Stimulated activated CD8-positive, alpha-beta memory T cell treated with anti-CD3 and anti-CD28 coated beads, Interleukin-4, amount 100 ng/mL, for 1 hour (primary cell): ENCODE measurements at places on chromosomes 2 and 18.

DNA sequence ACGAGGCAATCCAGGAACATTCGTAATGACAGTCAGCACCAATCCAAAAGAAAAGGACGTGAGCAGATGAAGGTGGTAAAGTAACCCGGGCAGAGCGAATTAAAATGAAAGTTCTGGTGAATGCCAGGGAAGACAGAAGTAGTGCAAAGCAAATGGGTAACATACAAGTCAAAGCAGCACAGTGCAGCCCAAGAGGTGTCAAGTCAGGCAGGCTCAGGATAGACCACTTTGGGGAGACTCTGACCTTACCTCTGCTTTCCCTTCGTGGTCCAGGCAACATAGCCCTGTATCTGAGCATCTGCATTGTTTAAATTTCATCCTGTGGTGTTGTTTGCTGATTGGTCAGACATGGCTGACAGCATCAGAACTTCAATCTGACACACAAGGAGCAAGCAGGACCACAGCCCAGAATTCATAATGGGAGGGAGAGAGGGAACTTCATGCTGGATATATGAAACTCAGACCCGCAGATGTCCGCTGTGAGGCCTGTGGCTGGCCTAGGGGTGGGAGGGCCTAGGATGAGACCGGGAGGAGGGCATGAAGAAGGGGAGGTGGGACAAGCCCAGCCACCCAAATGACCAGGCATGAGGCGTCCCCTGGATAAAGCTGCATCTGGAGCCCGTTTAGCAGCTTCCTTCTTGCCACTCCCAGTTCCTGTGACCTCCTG, 285.7 kb downstream of the TCF4 start:
- DNase-seq: no peak

DNA sequence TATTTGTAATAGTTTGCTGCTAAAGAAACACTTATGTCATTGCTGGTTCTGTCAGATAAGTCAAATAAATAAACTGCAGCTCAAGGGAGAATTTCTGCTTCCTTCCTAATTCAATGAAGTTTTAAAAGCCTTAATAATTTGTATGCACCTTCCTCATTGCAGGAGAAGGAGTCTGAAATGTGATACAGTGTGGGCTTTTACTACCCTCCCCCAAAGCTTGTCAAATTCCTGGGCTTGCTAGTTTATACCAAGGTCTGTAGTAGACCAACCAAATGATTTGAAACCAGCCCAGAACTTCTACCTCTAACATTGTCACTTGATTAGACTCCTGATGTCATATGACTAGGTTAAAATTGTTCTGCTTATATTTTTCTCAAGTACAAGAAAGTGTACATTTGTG, 131.8 kb downstream of the DTNA start:
- no peak for DNase-seq

DNA sequence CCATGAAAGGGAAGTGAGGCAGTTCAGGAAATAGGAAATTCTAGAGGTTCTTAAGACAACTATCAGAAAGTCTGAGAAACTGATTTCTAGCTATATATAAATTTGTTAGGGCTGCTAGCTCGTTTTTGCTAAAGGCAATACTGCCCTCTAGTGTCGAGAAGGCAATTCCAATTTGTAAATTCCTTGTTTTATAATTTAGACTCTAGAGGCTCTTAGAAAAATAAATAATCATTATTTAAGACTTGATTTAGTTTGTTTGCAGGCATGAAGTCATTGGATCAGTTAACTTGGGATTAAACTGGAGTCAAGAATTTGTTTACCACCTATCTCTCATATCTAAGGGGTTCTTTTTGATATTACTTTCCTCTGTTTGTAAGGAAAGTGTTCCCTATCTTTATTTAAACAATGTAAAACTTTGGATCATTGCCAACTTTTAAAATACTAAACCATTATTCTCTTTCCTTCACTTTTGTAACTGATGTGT, 66.2 kb downstream of the ACVR2A start:
- DNase-seq: no peak

DNA sequence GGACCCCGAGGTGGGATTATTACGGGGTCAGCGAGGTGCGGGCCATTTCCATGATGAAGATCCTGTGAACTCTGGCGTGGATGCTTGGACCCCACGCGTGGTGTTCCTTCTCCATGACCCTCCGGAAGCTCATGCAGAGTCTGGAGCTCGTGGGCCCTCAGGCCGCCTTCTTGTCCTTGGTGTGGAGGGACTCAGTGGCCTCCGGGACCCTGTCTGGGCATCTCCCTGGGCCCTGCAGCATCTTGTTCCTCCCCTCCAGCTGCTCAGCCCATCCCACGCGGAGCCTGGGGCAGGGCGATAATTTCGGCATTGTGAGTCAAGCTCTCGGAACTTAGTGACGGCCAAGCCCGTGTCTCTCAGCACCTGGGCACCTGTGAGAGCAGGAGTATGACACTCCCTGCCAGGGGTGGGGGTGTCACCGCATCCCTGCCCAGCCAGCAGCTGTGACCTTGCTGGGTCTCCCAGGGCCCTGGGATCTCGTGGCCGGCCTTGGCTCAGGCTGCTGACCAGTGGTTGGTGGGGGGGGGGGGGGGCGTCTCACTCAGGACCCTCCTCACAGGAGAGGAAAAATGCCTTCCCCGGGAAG, 24.6 kb downstream of the RTP5 start:
- DNase-seq: no peak

DNA sequence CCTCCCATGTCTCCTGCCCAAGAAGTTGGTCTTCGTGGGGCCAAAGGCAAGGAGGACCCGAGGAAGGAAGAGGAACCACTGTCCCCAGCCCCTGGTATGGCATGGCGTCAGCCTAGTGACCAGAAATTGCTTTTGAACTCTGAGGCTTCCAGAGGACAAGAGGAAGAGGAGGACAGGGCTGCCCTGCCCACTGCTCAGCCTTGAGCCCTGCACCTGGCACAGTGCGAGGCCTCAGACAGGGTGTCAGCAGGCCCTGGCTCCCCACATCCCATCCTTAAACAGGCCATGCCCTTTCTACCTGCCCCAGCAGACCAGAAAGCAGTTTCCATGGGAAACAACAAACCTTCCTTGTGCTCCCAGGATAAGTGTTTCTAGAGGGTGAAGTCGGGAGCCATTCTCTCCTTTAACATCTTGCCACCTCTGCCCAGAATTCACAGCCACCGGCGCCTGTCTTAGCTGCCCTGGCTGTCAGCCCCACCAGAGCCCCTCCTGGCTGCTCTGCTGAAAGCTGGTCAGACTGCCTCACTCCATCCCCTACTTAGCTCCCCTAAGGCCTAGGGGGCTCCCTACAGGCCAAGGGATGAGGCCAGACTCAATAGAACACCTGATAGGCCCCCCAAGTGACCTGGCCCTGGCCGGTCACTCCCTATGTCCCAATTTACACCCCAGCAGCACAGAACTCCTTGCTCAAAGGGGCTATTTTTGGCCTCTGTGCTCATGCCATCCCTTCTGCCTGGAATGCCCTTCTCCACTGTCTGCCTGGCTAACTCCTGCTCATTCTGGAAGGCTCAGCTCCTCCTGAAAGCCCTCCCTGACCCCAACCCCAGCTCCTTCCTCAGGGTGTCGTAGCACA, 20.6 kb downstream of the ATOH8 start:
- DNase-seq: no peak

DNA sequence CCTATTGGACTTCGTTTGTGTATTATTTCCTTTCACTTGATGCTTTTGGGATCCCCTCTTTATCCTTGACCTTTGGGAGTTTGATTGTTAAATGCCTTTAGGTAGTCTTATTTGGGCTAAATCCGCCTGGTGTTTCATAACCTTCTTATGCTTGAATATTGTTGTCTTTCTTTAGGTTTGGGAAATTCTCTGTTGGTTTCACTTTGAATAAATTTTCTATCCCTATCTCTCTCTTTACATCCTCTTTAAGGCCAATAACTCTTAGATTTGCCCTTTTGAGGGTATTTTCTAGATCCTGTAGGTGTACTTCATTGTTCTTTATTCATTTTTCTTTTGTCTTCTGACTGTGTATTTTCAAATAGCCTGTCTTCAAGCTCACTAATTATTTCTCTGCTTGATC, 354.7 kb downstream of the PARD3B start:
- no peak for DNase-seq

GRCh38 chr2:200843993-200844948, 20.2 kb downstream of the CLK1 start:
- no peak for DNase-seq

DNA sequence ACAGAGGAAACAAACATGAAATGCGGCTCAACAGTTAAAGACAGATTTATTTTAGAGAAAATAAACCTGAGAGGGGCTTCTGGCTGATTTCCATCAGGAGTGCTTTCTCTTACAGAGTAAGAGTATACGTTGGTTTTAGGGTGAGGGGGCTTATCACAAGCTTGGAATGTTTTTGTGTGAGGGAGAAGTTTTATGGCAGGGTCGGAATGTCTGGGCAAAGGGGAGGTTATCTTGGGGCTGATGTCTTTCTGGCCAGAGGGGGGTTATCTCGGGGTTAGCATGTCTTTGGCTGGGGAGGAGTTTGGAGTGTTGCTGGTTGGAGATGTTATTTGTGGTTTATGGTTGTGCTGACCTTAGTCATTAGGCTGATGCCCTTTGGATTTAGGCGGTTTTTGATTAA, 22.1 kb downstream of the PTRHD1 start:
- no peak for DNase-seq

DNA sequence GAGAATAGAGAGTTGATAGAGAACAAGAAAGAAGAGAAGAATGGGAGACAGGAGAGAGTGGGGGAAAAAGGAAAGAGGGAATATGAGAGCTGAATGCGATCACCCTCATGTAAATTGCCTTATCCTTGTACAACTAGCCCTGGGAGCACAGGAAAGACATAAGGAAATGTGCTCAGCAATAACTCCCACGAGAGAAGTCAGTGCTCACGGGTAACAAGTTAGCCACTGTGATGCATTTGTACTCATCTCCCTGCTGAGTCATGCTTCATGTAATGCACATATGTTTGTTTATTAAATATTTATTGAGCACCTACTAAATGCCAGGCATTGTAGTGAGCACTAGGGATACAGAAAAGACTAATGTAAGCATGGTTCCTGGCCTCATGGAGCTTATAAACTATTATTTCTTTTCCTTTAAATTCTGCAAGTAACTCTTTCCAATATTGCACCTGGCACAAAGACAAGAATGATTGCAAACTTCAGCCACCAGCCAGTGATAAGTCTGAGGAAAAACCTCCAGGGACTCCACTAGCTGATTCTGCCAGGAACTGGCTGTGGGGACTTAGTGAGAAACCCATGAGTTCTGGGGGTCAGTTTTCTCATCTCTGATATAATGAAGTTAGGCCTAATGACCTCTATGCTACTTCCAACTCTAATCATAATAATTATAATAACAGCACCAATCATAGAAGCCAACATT, 124.1 kb downstream of the LNPK start:
- no peak for DNase-seq
